T-cell (primary cell): ENCODE measurements at places on chromosomes 3 and 15. TPM values are rescaled to one million over a fixed set of nuclear protein-coding genes. Genes with fewer than 3 reads are reported as not detected.
A peak's percentile ranks its signal among the peaks of the same experiment; 100 is the strongest.

Gene C15orf62
- 2.4 TPM for total RNA-seq

Gene FLNB
- 37.0 TPM for total RNA-seq

Gene CD276
- 0.66 TPM for total RNA-seq

- DNase-seq: no peak
- H3K4me3 ChIP-seq: no peak overlapping the region
- H3K27me3 ChIP-seq: no peaks in the 10 kb centered on the region
- no peaks in the 10 kb centered on the region for H3K4me1 ChIP-seq
- H3K27ac ChIP-seq: no peak overlapping the region
These were observed 22.6 kb upstream of the NEK10 start for GRCh38 chr3:27391796-27392195.

Gene CCDC33
- total RNA-seq: not detected

- peak; percentile 10 for DNase-seq
- H3K36me3 ChIP-seq: no peaks in the 10 kb centered on the region
- peak within 1 kb of the TSS; percentile 47 for H3K4me3 ChIP-seq
- H3K27me3 ChIP-seq: peaks cover 28% of the 10 kb centered on the region
These were observed at the start of gene PODXL2 for GRCh38 chr3:127628788-127629466. Gene PODXL2 (plus strand): TSS chr3:127629185. CDS start chr3:127629220, 35 bp downstream.

DNA sequence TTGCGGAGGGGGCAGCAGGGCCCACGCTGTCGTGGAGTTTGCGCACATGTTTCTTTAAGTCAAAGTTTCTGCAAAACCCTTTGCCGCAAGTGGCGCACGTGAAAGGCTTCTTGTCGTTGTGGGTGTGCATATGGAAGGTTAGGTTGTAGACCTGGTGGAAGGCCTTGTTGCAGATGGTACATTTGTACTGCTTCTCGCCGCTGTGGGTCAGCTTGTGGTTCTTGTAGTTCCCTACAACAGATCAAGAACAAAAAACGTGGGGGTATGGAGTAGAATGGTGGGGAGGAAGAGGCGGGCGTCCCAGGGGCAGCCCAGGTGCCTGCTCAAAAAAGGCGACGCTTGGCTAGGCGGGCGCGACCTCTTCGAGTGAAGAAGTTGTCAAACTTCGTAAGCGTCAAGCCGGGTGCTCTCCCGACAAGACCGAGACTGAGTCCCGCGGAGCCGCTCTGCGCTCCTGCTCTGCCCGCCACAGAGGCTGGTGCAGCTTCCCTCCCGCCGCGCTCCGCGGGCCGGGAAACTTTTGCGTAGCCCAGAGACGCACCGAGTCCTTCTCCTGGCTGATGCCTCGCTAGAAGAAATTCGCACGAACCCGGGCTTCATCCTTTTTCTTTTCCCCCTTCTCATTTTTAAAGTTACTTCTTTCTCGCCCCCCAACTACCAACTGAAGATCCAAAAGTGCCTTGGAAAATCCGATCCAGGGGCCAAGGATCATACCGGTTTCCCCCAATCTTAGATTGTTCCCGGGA, 3.1 kb downstream of the FEZF2 start:
- H3K4me1 ChIP-seq: no peaks in the 10 kb centered on the region
- DNase-seq: no peak
- H3K27me3 ChIP-seq: peaks cover 71% of the 10 kb centered on the region
- no peak overlapping the region for H3K4me3 ChIP-seq
- no peak overlapping the region for H3K27ac ChIP-seq

Gene ATP13A5
- not detected for total RNA-seq

Gene WWTR1
- total RNA-seq: 1.6 TPM

GRCh38 chr3:172749230-172749965, 1.1 kb upstream of the ECT2 start:
- peak overlapping the region; percentile 89 for H3K4me3 ChIP-seq
- DNase-seq: no peak
- H3K27ac ChIP-seq: no peak overlapping the region
- H3K27me3 ChIP-seq: no peaks in the 10 kb centered on the region

Gene FGD5
- total RNA-seq: 0.32 TPM

Gene WDR49
- total RNA-seq: 1.2 TPM

- H3K27me3 ChIP-seq: no peaks in the 10 kb centered on the region
- no peak overlapping the region for H3K27ac ChIP-seq
- H3K36me3 ChIP-seq: peaks cover 2% of the 10 kb centered on the region
These were observed 62.8 kb downstream of the ABCC5 start for GRCh38 chr3:183954875-183955274.

DNA sequence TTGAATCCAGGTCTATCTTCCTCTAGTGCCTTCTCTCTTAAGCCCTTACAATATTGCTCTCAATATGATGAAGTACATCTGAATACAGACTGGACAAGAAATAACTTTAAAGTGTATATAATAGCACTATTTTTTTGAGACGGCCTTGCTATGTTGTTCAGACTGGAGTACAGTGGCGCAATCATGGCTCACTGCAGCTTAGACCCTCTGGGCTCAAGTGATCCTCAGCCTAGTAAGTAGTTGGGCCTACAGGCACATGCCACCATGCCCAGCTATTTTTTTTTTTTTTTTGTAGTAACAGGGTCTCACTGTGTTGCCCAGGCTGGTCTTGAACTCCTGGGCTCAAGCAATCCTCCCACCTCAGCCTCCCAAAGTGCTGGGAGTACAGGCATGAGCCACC, 53.6 kb downstream of the MAP3K13 start:
- no peak overlapping the region for H3K27ac ChIP-seq
- H3K27me3 ChIP-seq: peaks cover 5% of the 10 kb centered on the region

DNA sequence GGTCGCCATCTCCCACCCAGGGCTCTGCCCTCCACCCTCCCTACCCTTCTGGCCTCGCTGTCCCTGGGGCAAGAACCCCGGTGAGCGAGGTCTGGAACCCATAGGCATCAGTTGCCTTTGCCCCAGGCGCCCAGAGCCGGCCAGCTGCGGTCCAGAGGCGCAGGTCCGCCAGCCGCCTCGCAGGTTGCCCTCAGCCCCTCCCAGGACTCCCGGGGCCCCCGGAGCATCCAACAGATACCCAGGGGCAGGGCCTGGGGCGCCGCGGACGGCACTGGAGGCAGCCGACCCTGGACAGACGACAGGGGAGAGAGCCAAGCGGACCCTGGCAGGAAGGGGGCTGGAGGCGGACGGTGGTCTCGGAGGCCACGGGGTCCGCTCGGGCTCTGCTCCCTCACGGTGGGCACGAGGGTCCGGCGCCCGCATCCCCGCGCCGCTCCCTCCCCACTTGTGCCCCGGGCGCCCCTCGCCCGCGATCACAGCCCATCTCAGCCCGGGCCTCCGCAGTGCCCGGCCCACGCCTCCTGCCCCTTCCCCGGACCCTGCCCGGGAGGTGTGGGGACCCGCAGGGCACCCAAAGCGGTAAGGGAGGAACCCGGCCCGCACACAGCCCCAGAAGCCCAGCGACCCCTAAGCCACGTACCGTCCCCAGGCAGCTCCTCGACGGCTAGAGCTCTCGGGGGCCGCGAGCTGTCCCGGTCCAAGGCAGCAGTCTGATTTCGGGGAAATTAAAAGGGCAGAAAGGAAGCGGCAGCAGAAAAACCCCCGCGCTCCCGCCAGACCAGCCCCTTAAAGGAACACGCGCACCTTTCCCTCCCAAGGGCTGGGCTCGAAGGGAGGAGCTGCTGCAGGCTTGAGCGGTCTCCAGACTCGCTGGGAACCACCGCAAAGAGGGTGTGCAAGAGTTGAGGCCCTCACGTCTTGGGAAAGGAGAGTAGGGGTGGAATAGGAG, at the start of gene HAPLN3:
Gene HAPLN3 (minus strand): TSS at position 726 of the 949 bp plus-strand sequence. CDS start 8,246 bp downstream, outside the sequence.
- peaks cover 19% of the 10 kb centered on the region for H3K27me3 ChIP-seq
- peak within 1 kb of the TSS; percentile 36 for H3K27ac ChIP-seq
- peaks cover 9% of the 10 kb centered on the region for H3K36me3 ChIP-seq
- peak within 1 kb of the TSS; percentile 85 for H3K4me3 ChIP-seq

- no peak for DNase-seq
- no peak overlapping the region for H3K27ac ChIP-seq
- no peaks in the 10 kb centered on the region for H3K36me3 ChIP-seq
- no peak overlapping the region for H3K4me3 ChIP-seq
- peaks cover 34% of the 10 kb centered on the region for H3K27me3 ChIP-seq
These were observed 35.5 kb upstream of the EPHB3 start for GRCh38 chr3:184526088-184526433.

Gene ARGFX
- not detected for total RNA-seq

DNA sequence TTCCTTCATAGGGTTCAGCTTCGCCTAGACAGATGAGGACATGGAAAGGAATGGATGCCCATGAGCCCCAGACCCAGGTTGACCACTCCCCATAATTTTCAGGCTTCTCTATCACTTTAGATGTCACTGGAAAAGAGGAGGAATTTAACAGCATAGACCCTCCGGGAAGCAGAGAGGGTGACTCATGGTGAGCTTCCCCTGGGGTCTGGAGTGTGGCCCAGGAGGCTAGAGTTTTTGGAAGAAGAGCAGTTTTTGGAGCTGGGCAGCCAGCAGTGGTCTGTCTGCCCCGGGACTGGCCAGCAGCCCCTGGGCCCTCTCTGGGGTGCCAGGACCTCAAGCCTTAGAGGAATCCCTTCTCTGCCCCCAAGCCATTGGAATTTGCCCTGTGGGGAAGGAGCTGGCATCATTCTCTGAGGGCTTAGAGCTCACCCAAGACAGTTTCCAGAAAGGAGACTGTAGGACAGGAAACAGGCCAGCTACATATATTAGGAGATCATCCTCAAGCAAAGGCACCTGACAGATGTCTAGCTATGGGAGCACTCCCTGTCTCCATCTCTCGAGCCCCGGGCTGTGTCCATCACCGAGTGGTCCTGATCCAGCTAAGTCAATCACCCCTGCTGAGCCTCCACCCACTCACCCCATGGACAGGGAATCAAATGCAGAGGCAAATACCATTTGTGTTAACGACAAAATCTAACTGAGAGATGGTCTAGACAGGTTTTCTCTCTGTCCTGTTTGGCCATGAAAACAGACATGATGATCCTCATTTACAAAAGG, 67.3 kb downstream of the MEGF11 start:
- no peak overlapping the region for H3K27ac ChIP-seq
- H3K4me1 ChIP-seq: no peaks in the 10 kb centered on the region
- DNase-seq: no peak
- H3K4me3 ChIP-seq: no peak overlapping the region

DNA sequence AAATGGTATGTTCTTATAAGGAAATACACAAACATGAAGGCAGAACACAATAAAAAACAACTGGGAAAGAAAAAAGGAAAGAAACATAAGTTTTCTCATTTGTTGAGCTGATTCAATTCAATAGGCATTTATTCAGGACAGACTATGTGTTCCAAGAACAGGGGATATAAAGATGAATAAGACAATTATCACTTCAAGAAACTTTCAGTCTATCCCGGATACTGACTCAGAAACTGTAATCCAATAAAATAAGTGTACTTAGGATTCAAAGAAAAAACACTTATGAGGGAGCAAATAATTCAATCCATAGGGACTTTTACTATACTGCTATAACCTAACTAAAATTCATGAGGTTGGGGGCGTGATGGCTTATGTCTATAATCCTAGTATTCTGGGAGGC, 3.5 kb upstream of the POPDC2 start:
- no peak for DNase-seq
- H3K4me1 ChIP-seq: no peaks in the 10 kb centered on the region

Gene FBXW12
- total RNA-seq: not detected

Gene BFSP2
- total RNA-seq: not detected

DNA sequence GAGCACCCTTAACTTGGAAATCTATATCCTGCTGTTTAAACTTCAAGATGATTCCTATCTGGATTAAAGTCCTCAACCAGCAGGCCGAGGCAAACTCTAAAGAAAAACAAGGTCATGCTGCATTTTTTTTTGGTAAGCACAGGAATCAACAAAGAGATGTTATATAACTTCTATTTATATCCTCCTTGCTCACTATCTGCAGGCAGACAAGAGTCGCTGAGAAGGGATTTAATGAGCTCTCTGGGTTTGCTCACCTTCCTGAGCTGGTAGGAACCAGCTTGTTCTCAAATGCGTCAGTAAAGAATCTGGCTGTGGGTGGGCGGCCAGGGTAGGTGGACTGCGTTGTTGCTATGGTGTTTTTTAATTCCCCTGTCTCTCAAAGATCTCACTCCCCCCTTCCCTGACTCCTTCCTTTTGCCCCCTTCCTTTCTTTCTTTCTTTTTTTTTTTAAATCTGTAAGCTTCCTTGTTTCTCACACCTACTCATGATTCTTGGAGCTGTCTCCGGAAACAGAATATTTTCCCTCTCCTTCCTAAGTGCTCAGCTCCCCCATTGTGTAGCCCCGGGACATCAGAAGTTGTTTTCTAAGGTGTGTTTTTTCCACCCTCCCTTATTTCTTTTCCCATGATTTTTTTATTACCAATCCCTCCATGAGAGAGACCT, 228.8 kb upstream of the BHLHE40 start:
- H3K4me1 ChIP-seq: no peaks in the 10 kb centered on the region
- peaks cover 16% of the 10 kb centered on the region for H3K36me3 ChIP-seq
- no peak overlapping the region for H3K4me3 ChIP-seq
- peak overlapping the region; percentile 53 for H3K27ac ChIP-seq
- DNase-seq: no peak

Gene HRG
- 0.38 TPM for total RNA-seq

GRCh38 chr3:140911822-140912221, 29.8 kb upstream of the SLC25A36 start:
- H3K4me3 ChIP-seq: no peak overlapping the region
- no peak overlapping the region for H3K27ac ChIP-seq
- no peaks in the 10 kb centered on the region for H3K4me1 ChIP-seq

Gene STAC
- total RNA-seq: not detected

GRCh38 chr15:40360015-40360414, 2.0 kb downstream of the DISP2 start:
- no peak for DNase-seq
- H3K4me3 ChIP-seq: no peak overlapping the region
- H3K27ac ChIP-seq: no peak overlapping the region
- peaks cover 2% of the 10 kb centered on the region for H3K4me1 ChIP-seq

Gene P3H2
- 0.50 TPM for total RNA-seq

- H3K36me3 ChIP-seq: no peaks in the 10 kb centered on the region
- no peak overlapping the region for H3K4me3 ChIP-seq
- H3K4me1 ChIP-seq: no peaks in the 10 kb centered on the region
- DNase-seq: no peak
- H3K27me3 ChIP-seq: no peaks in the 10 kb centered on the region
These were observed 353.8 kb downstream of the NAALADL2 start for GRCh38 chr3:175212896-175213295.

- peak; percentile 11 for DNase-seq
- H3K4me1 ChIP-seq: no peaks in the 10 kb centered on the region
- no peaks in the 10 kb centered on the region for H3K36me3 ChIP-seq
- H3K27me3 ChIP-seq: no peaks in the 10 kb centered on the region
- H3K4me3 ChIP-seq: no peak overlapping the region
These were observed 23.3 kb upstream of the CEMIP start for GRCh38 chr15:80755885-80756284.

GRCh38 chr3:141854599-141854998, 21.8 kb upstream of the ATP1B3 start:
- no peak overlapping the region for H3K4me3 ChIP-seq
- H3K27me3 ChIP-seq: peaks cover 8% of the 10 kb centered on the region
- no peaks in the 10 kb centered on the region for H3K36me3 ChIP-seq
- H3K4me1 ChIP-seq: no peaks in the 10 kb centered on the region

GRCh38 chr3:108835101-108835500, 12.5 kb downstream of the TRAT1 start:
- H3K36me3 ChIP-seq: peaks cover 26% of the 10 kb centered on the region
- DNase-seq: peak; percentile 4
- H3K4me1 ChIP-seq: peaks cover 30% of the 10 kb centered on the region
- H3K27ac ChIP-seq: peak overlapping the region; percentile 72
- peak overlapping the region; percentile 18 for H3K4me3 ChIP-seq

GRCh38 chr3:97910931-97911351, 61.3 kb downstream of the RIOX2 start:
- no peak overlapping the region for H3K4me3 ChIP-seq
- no peaks in the 10 kb centered on the region for H3K27me3 ChIP-seq
- H3K36me3 ChIP-seq: no peaks in the 10 kb centered on the region
- peak overlapping the region; percentile 81 for H3K27ac ChIP-seq
